ENCODE measurements at places on chromosomes 16 and 17.

- DNase-seq: peak; percentile 94
These were observed 21.0 kb downstream of the VASN start for GRCh38 chr16:4392382-4393239.

- peak; percentile 75 for DNase-seq
These were observed 18.6 kb upstream of the HAPSTR1 start for GRCh38 chr16:9072806-9073341.

- DNase-seq: no peak
These were observed 5.0 kb upstream of the KCTD11 start for GRCh38 chr17:7346761-7347614.

DNA sequence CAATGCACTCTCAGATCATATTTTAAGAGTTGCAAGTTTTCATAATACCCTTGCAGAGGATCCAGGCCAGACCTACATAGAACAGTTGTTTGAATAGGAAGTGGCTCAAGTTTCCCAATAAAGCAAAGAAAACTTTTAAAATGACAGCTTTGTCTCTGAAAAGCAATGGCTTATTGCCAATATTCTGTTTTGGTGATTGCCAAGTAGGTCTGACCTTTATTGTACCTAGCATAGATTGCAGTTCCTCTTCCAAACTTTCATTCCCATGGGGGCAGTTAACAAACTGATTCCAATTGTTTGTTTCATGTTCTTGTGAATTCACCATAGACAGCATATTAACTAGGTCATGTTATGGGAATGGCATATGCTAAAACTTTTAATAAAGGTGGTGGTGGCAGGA, 664.6 kb upstream of the CA10 start:
- no peak for DNase-seq

GRCh38 chr16:89045181-89045815, 48.4 kb upstream of the ACSF3 start:
- no peak for DNase-seq

GRCh38 chr17:561116-561515, 153.5 kb downstream of the VPS53 start:
- peak; percentile 43 for DNase-seq

- no peak for DNase-seq
These were observed 40.8 kb upstream of the BPTF start for GRCh38 chr17:67784364-67785121.

DNA sequence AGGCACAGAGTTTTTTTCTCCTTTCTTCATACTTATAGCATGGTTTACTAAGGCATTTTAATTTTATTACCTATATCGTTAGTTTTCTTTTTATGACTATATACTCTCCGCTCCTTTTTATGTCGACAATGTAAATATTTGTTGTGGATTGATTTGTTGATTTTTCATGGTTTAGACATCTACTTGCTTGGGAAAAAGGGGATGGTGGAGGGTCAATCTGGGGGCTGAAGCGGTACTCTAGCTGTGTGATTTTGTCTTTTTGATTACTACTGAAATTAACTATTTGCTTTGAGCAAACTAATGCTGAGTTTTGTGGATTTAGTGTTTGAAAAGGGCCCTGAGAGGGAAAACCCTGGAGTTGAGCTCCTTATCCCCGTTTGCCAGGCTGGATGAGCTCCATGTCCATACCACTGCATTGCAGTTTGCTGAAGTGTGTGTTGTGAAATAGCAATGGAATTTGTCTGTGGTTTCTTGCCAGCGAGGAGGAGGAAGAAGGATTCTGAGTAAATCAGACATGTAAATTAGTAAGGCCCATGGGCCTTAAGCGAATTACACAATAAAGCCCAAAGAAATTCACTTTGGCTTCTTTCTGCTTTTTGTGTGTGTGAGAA, 72.0 kb downstream of the FTO start:
- peak; percentile 61 for DNase-seq

DNA sequence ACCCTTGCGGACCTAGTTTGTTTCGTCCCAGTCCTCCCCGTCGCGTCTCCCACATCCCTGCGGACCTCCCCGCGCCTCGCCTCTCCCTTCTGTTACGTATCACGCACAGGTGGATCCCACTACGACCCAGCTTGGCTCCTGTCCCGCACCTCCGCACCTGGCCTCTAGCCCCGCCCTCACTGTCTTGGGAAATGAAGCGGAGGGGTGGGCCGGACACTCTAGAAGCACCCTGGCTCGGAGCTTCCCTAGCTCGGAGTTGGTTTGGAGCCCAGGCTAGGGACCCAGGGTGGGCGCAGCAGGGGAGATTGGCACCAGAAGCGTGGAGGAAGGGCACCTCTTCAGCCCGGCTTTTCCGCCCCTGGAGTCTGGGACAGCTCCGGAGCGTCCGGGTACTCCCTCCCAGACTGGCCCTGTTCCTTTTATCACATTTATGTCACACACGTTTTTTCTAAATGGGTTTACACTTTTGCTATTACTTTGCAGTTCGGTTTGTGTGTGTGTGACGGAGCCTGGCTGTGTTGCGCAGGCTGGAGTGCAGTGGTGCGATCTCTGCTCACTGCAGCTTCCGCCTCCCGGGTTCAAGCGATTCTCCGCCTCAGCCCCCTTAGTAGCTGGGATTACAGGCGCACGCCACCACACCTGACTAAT, 1.4 kb upstream of the CEMP1 start:
- no peak for DNase-seq

GRCh38 chr17:16881239-16881924, 90.5 kb downstream of the TNFRSF13B start:
- no peak for DNase-seq

- no peak for DNase-seq
These were observed 3.0 kb downstream of the KRT27 start for GRCh38 chr17:40779181-40779909.

GRCh38 chr16:72554935-72555334, 383.0 kb upstream of the PMFBP1 start:
- no peak for DNase-seq

GRCh38 chr16:54522584-54522983, 236.0 kb upstream of the IRX3 start:
- DNase-seq: no peak

- DNase-seq: no peak
These were observed 265.8 kb upstream of the SOX9 start for GRCh38 chr17:71855010-71855409.

GRCh38 chr17:72520665-72521303, 400.0 kb downstream of the SOX9 start:
- DNase-seq: no peak

GRCh38 chr17:55466671-55467070, 44.6 kb downstream of the SMIM36 start:
- DNase-seq: no peak

DNA sequence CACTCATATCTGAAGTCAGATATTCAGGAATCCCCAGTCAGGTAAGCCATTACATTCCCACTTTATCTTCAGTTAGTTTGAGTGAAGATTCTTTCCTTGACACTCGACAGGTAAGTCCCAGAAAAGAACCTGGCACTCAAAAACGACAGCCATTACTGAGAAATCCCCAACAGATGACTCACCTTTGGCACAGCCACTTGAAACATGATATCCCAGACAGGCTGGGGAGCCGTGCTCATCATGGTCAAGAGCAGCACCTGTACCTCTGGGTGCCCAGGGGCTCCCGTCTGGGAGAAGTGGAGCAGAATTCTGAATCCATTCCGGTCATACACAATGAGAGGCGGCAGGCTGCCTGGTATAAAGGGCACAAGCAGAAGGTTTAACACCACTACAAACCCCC, 16.8 kb upstream of the COG7 start:
- DNase-seq: peak; percentile 22

DNA sequence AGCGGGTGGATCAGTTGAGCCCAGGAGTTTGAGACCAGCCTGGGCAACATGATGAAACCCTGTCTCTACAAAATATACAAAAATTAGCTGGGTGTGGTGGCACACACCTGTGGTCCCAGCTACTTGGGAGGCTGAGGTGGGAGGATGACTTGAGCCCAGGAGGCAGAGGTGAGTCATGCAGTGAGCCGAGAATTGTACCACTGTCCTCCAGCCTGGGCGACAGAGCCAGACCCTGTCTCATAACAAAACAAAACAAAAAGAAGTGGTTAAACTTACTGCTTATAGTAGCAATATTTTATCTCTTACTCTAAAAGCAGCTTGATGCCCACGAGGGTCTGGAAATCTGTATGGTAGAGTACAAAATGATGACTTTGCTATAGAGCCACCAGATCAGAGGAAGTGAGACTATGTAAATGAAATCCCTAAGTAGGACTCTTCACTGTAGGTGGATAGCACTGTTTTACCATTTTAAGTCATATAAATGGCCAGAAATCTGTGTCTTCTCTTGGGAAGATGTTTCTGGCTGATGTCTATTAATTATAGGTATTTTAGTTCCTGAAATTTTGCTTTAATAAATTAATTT, 60.4 kb upstream of the MRC2 start:
- no peak for DNase-seq

- DNase-seq: no peak
These were observed 39.9 kb downstream of the TIMM22 start for GRCh38 chr17:1036845-1037237.

DNA sequence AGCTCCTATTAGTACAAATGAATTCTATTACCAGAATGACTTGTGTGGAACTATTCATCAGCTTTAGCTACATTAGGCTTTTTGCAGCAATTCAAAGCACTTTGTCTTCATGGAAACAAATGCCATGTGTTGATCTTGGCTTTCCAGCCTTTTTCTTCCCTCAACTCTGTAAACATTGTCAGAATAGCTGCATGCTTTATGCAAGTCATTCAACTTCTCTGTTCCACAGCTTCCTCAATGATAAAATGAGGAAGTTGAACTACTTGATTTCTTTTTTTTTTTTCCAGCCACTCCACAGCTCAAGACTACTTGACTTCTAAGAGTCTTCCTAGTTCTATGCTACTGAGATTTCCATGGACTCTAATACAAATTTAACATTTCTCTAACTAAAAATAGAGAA, 41.1 kb downstream of the KIAA0753 start:
- DNase-seq: no peak

- peak; percentile 25 for DNase-seq
These were observed 415 bp downstream of the ABCA5 start for GRCh38 chr17:69326377-69327059.

DNA sequence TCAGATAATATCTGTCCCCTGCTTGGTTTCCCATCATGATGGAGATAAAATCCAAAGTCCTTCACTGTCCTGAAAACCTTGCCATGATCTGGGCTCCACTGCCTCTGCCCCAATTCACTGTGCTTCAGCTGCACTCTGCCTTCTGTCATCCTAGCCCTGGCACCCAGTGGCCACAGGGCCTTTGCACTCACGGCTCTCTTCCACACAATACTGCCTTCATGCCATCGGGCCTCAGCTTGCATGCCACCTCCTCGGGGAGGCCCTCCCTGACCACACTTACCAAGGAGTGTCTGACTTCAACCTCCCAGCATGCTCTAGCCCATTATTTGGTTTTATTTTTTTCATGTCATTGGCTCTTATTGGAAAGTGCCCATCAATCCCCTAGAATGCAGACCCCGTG, 146.1 kb downstream of the C16orf78 start:
- DNase-seq: no peak

- no peak for DNase-seq
These were observed 26.8 kb upstream of the GOSR1 start for GRCh38 chr17:30450125-30451027.

DNA sequence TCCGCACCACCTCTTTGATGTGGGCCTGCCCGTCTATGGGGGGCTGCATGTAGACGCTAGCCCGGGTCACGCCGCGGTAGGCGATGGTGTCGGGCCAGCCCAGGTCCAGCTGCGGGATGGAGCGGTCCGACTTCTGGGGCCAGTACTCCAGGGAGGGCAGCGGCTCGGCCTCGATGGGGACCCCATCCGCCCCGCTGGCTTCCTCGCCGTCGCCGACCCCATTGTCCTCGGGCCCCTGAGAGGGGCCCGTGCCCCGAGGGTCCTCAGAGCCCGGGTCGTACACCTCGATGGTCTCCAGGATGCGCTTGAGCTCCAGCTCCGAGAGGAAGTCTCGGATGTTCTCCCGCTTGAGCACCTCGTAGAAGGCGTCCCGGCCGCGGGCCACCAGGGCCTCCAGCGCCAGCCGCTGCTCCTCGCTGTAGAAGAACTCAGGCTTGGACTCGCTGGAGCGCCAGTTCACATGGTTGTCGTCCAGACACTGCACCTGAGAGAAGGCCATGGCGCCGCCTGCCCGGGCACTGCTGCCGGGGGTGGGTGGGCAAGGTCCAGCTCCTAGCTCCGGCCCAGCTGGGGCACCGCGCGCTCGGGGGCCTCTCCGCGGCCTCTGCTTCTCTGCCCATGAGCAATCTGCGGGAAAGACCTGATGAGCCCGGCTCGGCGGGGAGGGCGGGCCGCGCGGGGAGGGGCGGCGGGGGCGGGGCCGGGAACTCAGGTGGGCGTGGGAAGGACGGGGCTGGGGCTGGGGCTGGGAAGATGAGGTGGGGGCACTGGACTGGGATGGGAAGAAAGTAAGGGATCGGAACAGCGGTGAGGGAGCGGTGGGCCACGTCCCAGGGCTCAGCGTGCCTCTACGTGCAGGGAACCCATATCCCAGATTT, 782 bp downstream of the FAM83G start:
- peak; percentile 86 for DNase-seq

- DNase-seq: no peak
These were observed 57.5 kb downstream of the RNF213 start for GRCh38 chr17:80318166-80318565.

DNA sequence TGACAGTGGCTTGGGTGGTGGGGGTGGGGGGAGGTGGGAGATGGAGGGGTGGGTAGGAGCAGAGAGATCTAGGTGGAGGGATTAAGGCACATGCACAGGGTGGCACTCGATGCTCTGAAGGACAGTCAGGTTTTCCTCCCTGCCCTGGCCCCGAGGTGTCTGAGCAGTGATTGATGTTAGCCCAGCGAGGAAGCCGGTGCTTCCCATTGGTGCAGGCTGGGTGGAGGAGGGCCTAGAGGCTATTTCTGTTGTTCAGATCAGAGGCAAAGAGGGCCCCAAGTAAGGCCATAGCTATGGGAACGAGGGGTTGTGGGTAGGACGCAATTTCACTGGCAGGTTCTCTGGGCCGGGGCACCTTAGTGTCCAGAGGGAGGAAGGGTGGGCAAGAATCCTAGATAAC, 23.1 kb downstream of the CACNA1G start:
- DNase-seq: no peak
